ENCODE measurements at places on chromosomes 4 and X. TPM values are rescaled to one million over a fixed set of nuclear protein-coding genes. Genes with fewer than 3 reads are reported as not detected.

DNA sequence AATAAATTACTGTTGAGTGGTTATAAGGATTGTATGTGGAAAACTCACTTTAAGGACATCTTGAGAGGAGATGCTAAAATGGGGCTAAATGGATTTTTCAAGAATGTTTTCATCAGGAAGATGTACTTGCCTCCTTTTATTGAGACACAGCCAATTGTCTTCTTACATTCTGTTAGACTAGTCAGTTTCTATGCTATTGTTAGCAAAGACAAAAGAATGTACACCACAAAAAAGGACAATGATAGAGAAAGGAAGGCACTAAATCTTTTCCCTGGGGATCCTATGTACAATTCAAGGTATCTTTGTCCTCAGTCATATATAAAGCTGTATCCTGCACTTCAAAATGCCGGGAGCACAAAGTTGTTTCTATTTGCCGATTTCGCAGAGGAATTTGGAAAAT lies 42.6 kb downstream of the TMA16 start:
- no peaks in the 10 kb centered on the region for H3K36me3 ChIP-seq
- no peak overlapping the region for H3K27ac ChIP-seq
- H3K27me3 ChIP-seq = no peaks in the 10 kb centered on the region
- H3K4me1 ChIP-seq = no peaks in the 10 kb centered on the region
- H3K4me3 ChIP-seq = no peak overlapping the region

- no peaks in the 10 kb centered on the region for H3K4me1 ChIP-seq
- H3K36me3 ChIP-seq = no peaks in the 10 kb centered on the region
- no peak overlapping the region for H3K27ac ChIP-seq
- H3K4me3 ChIP-seq = no peak overlapping the region
Measured at GRCh38 chrX:139724626-139725025, 16.7 kb upstream of the MCF2 start.

Gene CENPE
- 0.67 TPM for total RNA-seq

- H3K27me3 ChIP-seq = no peaks in the 10 kb centered on the region
- no peaks in the 10 kb centered on the region for H3K36me3 ChIP-seq
- H3K27ac ChIP-seq = no peak overlapping the region
- H3K4me3 ChIP-seq = no peak overlapping the region
- DNase-seq = no peak
- H3K4me1 ChIP-seq = no peaks in the 10 kb centered on the region
Measured at GRCh38 chrX:20980426-20980825, 393.8 kb upstream of the CNKSR2 start.

DNA sequence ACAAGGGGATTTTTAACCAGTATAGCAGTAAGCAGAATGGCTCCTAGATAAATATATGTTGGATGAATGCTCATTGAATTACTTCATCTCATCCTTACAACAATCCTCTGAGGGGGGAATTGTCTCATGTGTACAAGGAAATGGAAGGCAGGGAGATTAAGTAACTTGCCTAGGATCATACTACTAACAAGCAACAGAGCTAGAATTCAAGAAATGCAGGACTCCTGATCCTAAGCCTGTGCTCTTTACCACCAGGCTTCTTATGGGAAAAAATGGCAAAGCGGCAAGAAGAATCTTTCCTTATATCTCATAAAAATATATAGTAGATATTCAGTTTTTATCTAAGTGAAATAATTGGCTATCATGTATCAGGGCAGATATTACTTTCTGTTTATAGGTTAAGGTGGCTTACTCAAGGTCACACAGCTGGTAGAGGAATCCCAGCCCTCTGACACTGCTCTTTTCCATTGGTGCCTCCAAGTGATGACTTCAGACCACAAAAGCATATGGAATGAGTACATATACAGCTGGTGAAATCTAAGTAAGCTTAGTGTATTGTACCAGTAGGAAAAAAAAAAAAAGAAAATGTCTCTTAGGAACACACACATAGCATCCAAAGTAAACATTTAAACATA lies 2.1 kb downstream of the ABHD18 start:
- H3K27ac ChIP-seq = no peak overlapping the region
- no peak overlapping the region for H3K4me3 ChIP-seq
- no peaks in the 10 kb centered on the region for H3K27me3 ChIP-seq
- no peaks in the 10 kb centered on the region for H3K36me3 ChIP-seq
- H3K4me1 ChIP-seq = peaks cover 5% of the 10 kb centered on the region

DNA sequence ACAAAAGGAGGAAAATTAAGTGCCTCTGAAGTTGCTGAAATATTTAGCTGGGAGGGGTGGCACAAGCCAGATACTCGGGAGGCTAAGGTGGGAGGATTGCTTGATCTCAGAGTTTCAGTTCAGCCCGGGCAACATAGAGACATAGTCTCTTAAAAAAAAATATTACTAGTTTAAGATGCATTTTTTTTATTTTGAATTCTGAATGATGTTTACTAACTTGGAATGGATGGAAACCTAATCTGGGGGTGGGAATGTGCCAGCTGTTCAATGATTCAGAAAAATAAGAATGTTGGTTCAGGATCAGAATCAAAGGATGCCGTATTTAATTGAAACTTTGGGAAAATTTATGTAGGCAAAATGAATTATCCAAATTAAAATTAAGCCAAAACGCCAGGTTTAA lies 167.2 kb upstream of the ANK2 start:
- H3K27ac ChIP-seq = no peak overlapping the region
- no peak overlapping the region for H3K4me3 ChIP-seq
- H3K36me3 ChIP-seq = no peaks in the 10 kb centered on the region
- no peak for DNase-seq

GRCh38 chrX:49856819-49857218 lies 22.5 kb upstream of the USP27X start:
- no peaks in the 10 kb centered on the region for H3K4me1 ChIP-seq
- H3K27ac ChIP-seq = no peak overlapping the region
- H3K36me3 ChIP-seq = no peaks in the 10 kb centered on the region
- no peak overlapping the region for H3K4me3 ChIP-seq
- H3K27me3 ChIP-seq = no peaks in the 10 kb centered on the region
- DNase-seq = no peak

GRCh38 chrX:121802881-121803412 lies 755.5 kb downstream of the GLUD2 start:
- DNase-seq = no peak
- no peak overlapping the region for H3K4me3 ChIP-seq
- H3K4me1 ChIP-seq = no peaks in the 10 kb centered on the region
- no peak overlapping the region for H3K27ac ChIP-seq
- H3K36me3 ChIP-seq = no peaks in the 10 kb centered on the region

DNA sequence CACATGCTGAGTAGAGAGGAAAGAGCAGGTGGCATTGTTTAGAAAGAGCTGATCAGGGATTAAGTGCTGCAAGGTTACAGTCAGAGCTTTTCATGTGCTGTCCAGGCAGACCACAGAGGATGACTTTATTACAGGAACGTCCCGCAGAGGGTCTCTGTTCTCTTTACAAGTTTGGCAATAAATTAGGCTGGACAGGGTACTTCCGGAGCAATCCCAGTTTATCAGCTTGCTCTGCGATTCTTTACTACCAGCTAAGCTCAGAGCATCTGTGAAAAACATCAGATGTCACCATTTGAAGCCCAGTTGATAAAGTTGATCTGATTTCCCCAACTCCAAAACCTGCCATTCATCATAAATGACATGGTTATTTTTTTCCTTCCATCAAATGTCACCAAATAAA lies 633.1 kb downstream of the NLGN4X start:
- H3K27ac ChIP-seq = no peak overlapping the region
- no peak overlapping the region for H3K4me3 ChIP-seq
- H3K4me1 ChIP-seq = no peaks in the 10 kb centered on the region
- no peak for DNase-seq

Gene BRS3
- total RNA-seq = not detected

Gene MAGEA2B
- total RNA-seq = not detected

Gene PPEF1
- 2.0 TPM for total RNA-seq

GRCh38 chr4:112648263-112649054 lies 11.5 kb downstream of the LARP7 start:
- no peaks in the 10 kb centered on the region for H3K27me3 ChIP-seq
- peaks cover 49% of the 10 kb centered on the region for H3K36me3 ChIP-seq
- no peak for DNase-seq
- no peak overlapping the region for H3K4me3 ChIP-seq

- H3K27me3 ChIP-seq = no peaks in the 10 kb centered on the region
- H3K4me3 ChIP-seq = no peak overlapping the region
- no peaks in the 10 kb centered on the region for H3K36me3 ChIP-seq
- no peak for DNase-seq
- H3K4me1 ChIP-seq = no peaks in the 10 kb centered on the region
- H3K27ac ChIP-seq = no peak overlapping the region
Measured at GRCh38 chr4:113499166-113499565, 262.4 kb downstream of the CAMK2D start.

Gene HERC6
- total RNA-seq = 10.6 TPM

Gene TNMD
- total RNA-seq = 0.56 TPM

Gene HPGD
- 4.1 TPM for total RNA-seq

Gene MTMR8
- 2.0 TPM for total RNA-seq

Gene IDUA
- total RNA-seq = 30.4 TPM

DNA sequence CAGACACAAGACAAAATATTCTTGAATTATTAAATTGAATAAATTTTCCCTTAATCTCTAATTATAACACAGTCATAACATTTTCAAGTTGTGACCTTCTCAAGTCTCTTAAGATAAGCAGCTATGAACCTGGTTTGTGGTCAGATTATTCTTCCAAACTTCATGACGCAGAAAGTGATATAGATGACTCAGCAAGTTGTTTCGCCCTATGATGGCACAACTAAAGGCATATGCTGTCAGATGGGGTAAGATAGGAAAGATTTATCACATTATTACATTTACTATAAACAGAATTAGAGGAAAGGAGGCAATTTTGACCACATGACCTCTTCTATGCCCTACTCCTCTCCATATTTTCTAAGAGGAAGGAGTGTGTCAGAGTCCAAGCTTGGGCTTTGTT lies 4.6 kb upstream of the DCAF12L2 start:
- no peaks in the 10 kb centered on the region for H3K27me3 ChIP-seq
- H3K4me3 ChIP-seq = no peak overlapping the region
- no peaks in the 10 kb centered on the region for H3K36me3 ChIP-seq
- no peak for DNase-seq
- no peaks in the 10 kb centered on the region for H3K4me1 ChIP-seq
- no peak overlapping the region for H3K27ac ChIP-seq

DNA sequence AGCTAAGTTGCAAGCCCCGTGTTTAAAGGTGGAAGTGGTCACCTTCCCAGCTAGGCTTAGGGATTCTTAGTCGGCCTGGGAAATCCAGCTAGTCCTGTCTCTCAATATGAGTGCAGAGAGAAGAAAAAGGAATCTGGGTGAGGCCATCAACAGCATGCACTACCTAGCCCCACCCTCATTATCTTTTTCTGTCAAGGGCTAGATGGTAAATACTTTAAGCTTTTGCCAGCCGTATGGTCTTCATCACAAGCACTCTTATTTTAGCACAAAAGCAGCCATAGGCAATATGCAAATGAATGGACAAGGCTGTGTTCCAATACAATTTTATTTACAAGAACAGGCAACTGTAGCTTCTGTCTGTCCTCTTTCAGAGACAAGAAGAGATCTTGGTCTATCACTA lies 282.9 kb downstream of the ZNF674 start:
- no peaks in the 10 kb centered on the region for H3K4me1 ChIP-seq
- no peak for DNase-seq
- no peak overlapping the region for H3K27ac ChIP-seq
- H3K4me3 ChIP-seq = no peak overlapping the region
- H3K36me3 ChIP-seq = no peaks in the 10 kb centered on the region

GRCh38 chr4:182421753-182422152 lies 178.6 kb downstream of the TENM3 start:
- H3K36me3 ChIP-seq = no peaks in the 10 kb centered on the region
- no peaks in the 10 kb centered on the region for H3K4me1 ChIP-seq
- H3K4me3 ChIP-seq = no peak overlapping the region
- H3K27ac ChIP-seq = no peak overlapping the region
- no peaks in the 10 kb centered on the region for H3K27me3 ChIP-seq
- no peak for DNase-seq

- no peak for DNase-seq
- H3K36me3 ChIP-seq = no peaks in the 10 kb centered on the region
- peaks cover 41% of the 10 kb centered on the region for H3K4me1 ChIP-seq
- no peak overlapping the region for H3K4me3 ChIP-seq
- no peaks in the 10 kb centered on the region for H3K27me3 ChIP-seq
Measured at GRCh38 chr4:139910106-139910505, 243.9 kb downstream of the MAML3 start.

DNA sequence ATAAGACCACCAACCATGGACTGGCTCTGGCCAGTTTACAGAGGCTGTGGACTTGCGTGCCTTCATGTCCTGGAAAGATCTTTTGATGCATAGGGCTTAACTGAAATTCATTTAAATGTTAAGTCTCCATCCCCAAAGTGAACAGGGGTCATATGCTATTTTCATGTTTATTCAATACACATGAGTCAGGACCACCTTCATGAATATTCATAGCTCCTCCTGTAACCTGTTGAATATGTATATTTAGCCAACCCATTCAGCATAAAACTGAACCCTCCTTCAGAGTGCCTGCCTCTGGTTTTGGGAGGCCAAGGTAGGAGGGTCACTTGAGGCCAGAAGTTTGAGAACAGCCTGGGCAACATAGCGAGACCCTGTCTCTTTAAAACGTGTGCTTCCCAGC lies 7.1 kb downstream of the CTPS2 start:
- no peaks in the 10 kb centered on the region for H3K4me1 ChIP-seq
- H3K4me3 ChIP-seq = no peak overlapping the region
- H3K27me3 ChIP-seq = no peaks in the 10 kb centered on the region
- no peak for DNase-seq
- H3K27ac ChIP-seq = no peak overlapping the region

Gene UGT2B7
- total RNA-seq = not detected

Gene NIPAL1
- total RNA-seq = 4.0 TPM

- DNase-seq = no peak
- no peaks in the 10 kb centered on the region for H3K36me3 ChIP-seq
- H3K4me3 ChIP-seq = no peak overlapping the region
- H3K4me1 ChIP-seq = no peaks in the 10 kb centered on the region
Measured at GRCh38 chr4:75289914-75290582, 224.2 kb downstream of the RCHY1 start.

GRCh38 chrX:5957506-5957905 lies 271.2 kb downstream of the NLGN4X start:
- no peaks in the 10 kb centered on the region for H3K36me3 ChIP-seq
- no peaks in the 10 kb centered on the region for H3K27me3 ChIP-seq
- no peak for DNase-seq
- no peaks in the 10 kb centered on the region for H3K4me1 ChIP-seq
- H3K4me3 ChIP-seq = no peak overlapping the region
- no peak overlapping the region for H3K27ac ChIP-seq

DNA sequence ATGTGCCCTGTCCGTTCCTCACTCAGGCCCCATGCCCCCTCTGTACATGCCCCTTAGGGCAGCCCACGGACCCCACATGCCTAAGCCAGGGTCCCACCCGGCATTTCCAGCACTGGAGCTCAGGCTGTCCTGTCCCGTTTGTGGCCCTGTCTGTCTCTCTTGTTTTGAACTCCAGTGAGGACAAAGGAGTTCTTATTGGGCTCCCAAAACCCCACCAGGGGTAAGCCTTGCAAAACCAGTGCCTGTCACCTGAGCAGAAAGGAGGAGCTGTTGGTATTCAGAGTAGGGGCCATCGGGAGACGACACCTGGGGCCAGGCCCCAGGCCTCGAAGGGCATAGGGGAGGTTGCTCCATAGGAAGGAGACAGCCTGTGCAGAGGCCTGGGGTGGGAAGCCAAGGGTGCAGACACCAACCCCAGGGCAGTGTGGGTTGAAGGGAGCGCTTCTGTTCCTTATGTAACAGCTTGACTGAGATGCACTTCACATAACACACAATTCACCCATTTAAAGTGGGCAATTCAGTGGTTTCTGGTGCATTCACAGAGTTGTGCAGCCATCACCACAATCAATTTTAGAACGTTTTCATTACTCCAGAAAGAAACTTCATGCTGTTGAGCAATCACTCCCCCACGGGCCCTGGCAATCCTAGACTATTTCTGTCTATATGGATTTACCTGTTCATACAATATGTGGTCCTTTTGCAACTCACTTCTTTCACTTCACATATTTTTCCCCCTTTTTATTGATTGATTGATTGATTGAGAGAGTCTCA lies 31.7 kb downstream of the MAN2B2 start:
- H3K36me3 ChIP-seq = peaks cover 41% of the 10 kb centered on the region
- H3K27me3 ChIP-seq = no peaks in the 10 kb centered on the region
- H3K4me1 ChIP-seq = no peaks in the 10 kb centered on the region
- H3K4me3 ChIP-seq = no peak overlapping the region
- no peak for DNase-seq
